NCI-H2107 (cell line): ENCODE measurements at places on chromosomes 2 and 18.

- no peak for DNase-seq
Measured at GRCh38 chr18:36620788-36621187, 208.0 kb downstream of the TPGS2 start.

DNA sequence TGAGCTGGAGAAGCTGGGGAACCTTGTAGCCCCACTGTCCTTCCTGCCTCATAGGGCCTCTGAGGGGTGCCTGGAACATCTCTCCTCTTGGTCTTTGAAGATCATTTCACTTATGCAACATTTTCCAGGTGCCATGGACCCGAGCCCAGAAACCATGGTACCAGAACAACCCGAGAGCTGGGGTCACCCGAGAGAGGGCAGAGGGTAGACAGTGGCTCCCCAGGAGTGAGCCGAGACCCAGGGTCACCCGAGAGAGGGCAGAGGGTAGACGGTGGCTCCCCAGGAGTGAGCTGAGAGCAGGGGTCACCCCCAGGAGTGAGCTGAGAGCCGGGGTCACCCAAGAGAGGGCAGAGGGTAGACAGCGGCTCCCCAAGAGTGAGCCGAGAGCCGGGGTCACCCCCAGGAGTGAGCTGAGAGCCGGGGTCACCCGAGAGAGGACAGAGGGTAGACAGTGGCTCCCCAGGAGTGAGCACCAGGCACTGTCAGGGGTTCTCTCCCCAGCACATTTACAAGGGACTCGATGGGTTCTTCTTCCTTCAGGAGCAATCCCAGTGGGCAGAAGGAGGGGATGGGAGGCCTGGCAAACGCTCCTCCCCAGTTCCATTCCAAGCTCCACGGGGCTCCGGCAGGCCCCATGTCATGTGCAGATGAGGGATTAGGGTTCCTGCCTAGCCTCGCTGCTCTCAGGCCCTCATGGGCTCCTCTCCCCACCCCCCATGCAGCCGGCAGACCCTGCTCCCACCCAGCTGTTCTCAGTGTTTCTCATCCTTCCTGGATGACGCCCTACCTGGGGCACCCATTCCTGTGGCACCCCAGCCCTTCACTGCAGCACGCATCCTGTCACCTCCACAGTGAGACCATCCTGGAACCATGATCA, 163.5 kb downstream of the RTP5 start:
- DNase-seq, result no peak

GRCh38 chr2:47250586-47251403, 95.7 kb upstream of the STPG4 start:
- peak; percentile 63 for DNase-seq

DNA sequence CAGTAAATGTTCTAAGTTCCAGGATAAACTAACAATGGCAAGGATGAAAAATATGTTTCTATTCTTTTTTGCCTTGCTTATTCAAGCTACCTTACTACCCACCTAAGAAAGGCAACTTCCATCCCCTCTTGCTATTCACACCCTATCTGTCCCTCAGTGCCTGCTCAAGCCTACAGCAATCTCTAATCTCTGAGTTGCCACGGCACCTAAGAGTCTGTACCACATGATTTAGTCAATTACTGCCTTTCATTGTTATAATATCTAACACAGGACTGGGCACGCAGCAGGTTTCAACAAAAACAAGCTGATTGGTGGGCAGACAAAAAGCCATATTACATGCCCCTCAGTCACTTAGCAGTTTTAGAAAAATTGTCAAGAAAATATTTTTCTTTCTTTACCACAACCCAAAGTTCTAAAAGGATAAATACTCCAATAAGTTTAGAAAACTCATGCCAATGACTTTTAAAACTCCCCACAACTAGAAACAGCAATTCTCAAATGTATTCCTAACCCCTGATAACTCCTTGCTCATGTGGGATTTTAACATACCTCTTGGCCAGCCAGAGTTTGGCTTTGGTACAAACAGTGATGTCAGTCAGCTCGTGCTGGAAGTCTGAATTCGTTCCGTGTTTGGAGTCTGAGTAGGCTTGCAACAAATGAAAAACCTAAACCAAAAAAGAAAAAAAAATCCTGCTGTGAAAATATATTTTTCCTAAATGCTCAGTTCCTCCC, 117.3 kb upstream of the ZFP36L2 start:
- DNase-seq, result peak; percentile 12

- no peak for DNase-seq
Measured at GRCh38 chr2:23294238-23294637, 90.7 kb upstream of the KLHL29 start.

- DNase-seq, result no peak
Measured at GRCh38 chr18:32624182-32624723, 148.6 kb downstream of the KLHL14 start.

DNA sequence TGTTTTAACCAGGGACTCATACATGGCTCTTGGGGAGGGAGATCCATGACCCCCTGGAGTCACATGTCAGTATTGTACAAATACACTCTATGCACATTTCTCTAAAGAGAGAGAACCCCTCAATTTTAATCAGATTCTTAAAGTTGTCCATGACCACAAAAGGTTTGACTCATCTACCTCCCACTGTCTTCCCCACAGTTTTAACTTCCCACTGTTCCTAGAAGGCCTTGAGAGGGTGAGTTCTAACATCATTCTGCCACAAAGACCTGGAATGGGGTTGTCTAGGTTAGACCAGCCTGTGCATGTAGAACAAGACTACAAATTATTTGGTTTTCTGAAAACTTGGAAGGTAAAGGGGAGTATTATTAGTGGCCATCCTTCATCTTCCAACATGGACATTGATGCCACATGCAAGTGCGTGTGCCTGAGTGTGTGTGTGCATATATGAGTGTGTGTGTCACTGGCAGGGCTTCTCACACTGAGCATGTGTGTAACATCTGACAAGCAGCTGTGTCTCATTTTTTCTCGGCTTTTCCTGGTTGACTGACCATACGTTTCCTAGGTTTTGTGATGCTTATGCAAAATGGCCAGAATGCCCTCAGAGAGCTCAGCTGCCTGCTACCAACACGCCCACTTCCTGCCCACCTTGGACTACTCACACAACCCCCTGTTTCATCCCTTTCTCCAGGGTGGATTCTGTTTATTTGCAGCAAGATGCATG, 94.6 kb upstream of the LGALSL start:
- no peak for DNase-seq

DNA sequence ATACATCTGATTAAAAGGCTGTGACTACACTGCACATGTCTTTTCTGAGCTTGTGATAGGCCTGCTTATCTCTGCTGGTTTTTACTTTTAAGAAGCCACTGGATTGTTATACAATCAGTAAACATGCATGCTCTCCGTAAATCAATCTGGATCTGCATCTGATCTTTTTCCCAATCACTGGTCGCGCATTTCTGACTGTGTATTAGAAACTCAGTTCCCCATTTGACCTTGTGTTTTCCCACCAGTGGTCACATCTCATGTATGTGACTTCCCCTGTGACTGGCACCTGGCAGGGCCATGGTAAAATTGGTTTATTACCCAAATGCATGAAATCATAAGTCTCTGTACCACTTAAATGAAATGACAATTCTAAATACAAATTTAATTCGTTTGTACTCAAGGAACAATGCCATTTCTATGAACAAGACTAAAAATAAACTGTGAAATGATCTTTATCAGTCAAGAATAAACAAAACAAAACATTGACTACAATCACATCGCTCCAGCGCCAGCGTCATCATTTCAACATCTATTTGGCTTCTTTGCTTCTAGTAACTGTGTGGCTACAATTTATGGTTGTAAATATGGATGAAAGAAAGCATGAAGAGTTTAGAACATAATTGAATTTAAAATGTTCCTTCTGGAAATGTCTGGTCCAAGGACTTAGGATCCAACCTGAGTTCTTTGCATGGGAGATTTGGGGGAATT, 396.6 kb upstream of the TRIB2 start:
- DNase-seq, result no peak

DNA sequence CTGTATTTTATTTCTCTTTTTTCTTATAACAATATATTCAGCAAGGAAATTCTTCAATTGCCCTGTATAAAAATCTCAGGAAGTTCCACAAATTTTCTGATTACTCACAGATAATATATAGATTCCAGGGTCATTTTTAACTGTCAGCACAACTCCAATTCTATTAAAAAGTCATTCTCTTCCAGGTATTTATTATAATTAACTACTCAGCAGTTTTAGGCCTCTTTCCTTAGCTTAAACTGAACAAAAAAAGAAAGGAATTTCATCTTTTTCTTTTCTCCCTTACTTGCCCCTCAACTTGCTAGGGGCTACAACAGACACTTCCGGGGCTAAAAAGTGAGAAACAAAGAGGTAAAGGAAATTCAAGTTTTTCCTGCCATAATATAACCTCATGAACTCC, 358.9 kb upstream of the LRATD1 start:
- no peak for DNase-seq

- no peak for DNase-seq
Measured at GRCh38 chr2:68377137-68377780, 12.2 kb downstream of the PLEK start.
